ENCODE measurements at places on chromosomes 3 and 15.
A peak's percentile ranks its signal among the peaks of the same experiment; 100 is the strongest.

DNA sequence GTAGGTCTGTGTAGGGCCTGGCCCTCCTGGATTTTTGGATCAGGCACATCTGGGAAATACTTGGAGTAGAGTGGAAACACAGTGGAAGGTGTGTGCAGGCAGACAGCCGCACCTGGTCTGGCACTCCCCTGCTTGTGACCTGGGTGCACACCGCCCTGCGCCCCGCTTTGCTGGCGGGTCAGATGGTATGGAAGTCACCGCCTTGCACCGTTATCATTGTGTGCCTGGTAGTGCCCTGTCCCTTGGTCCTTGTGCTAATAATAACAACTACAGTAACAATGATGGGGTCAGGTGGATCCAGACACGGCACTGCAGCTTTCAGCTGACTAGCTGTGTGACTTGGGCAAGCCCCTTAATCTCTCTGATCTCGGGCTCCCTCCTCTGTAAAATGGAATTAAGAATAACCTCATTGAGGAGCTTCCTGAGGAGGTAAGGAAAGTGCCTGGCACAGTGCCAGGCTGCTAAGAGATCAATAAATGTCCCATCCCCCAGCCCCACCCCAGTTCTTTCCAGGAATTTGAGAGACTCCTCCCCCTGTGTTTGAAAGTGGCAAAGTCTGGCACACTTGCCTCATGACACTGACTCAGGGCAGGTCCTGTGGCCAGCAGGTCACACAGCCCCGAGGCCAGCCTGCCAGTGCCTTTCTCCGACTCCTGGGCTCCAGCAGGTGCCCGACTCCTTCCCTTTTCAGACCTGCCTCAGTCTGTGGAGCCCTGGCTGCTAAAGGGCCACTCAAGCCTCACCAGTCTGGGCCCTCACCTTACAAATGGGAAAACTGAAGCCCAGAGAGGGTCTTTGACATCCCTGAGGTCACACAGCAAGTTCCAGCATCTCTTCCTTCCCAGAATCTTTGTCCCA lies 9.8 kb downstream of the ISG20 start:
- no peak for DNase-seq

DNA sequence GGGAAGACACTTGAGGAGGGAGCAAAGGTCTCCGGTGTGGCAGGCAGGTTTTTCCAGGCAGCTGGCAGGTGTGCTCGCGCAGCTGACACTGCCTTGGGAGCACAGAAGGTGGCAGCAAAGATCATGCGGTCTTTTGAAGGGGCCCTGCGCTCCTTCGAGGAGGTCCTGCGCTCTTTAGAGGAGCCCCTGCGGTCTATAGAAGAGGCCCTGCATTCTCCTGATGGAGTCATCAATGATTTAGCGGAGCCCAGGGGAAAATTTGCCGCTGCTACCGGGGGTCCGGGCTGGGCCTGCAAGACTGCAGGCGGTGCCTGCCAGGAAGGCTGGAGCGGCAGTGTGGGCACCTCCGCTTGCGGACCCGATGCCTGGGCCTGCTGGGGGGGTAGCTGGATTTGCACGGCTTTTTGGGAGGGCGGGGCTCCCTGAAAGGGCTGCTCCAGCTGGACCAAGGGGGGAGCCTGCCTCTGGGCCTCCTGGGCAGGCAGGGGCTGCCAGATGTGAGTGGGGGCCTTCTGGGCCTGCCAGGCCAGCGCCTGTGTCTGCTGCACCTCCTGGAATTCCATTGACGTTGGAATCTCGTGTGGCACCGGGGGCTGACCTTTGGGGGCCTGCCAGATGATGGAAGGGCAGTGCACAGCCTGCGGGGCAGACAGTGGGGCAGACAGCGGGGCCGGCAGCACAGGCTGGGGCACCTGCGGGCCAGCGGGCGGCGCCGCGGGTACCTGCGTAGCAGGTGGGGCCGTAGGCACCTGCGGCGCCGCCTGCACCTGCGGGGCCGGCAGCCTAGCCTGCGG lies 2.1 kb downstream of the MAGEL2 start:
- DNase-seq, result no peak

GRCh38 chr3:101243285-101244211 lies 76.8 kb downstream of the IMPG2 start:
- DNase-seq, result no peak

- DNase-seq, result no peak
These were observed 123.7 kb upstream of the ATP2B2 start for GRCh38 chr3:10628891-10629670.

DNA sequence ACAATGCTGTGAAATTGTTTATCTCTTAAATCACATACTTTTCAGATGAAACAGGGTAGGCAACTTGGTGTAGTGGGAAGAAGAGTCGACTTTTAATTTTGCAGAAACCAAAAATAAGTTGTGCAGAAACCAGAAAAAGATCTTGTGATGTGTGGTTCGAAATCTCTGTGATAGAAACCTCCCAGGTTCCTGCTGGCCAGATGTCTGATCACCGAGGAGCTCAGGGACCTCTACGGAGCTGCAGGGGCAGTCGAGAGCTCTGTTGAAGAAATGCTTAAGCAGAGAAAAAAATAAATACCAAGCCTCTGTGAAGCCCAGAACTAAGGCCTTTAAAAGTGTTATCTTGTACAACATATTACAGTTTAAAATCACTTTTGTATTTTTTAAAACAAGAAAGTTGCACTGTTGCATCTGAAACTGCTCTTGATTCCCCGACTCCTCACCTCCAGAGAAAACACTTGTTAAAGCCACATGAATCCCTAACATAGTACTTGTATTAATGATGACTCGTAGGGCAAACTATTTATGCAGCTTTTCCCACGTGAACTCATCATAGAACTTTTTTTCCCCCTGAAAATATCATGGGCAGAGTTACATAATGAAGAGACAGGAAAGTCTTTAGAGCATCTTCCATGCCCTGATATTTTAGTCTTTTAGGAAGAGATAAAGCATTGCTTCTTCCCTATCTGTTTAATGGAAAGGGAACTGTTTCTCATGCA lies 51.3 kb downstream of the CCK start:
- no peak for DNase-seq

DNA sequence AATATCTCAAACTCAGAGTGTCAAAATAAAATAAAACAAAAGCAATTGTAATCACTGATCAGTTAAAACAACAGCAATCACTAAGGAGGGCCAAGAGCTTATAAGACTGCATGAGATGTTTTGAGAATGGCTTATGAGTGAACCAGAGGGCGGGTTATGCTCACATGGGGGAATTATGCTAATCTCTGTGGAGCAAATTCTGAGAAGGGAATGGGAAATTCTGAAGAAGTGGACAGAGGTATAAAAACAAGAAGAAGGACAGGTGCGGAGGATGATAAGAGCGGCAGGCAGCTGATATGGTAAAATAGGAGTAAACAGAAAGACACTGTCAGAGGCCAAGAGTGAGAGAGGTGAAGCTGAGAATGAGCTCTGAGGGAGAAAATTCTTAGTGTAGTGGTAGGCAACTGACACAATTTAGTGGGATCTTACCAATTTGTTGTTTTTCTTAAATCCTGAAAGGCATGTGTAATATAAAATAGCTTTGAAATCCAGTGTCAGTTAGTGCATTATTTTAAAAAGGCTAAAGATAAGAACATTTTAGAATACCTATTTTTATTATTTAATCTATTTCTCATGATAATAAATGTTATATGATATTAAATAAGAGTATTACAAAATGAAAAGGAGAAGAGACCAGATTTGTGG lies 133.8 kb downstream of the SPATA16 start:
- no peak for DNase-seq

- no peak for DNase-seq
These were observed 36.8 kb upstream of the CTNNB1 start for GRCh38 chr3:41162541-41162940.

DNA sequence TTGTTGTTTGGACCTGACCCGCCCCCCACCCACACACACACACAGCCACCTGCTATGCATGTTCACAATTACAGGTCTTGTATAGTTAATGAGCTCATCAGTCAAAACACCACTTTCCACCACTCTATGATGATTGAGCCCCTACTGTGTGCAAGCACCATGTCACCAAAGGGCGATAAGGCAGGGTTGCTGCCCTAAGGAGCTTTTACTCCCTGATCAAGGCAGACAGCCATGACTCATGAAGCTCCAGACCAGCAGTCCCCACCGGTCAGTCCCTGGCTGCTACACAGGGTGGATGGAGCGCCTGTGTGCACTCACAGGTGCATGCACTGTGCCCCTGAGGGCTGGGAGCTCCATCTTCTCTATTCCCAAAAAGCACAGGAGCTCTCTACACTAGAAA lies 270.6 kb downstream of the CLSTN2 start:
- DNase-seq, result no peak

- DNase-seq, result no peak
These were observed 55.2 kb downstream of the RBPMS2 start for GRCh38 chr15:64720188-64720587.

- no peak for DNase-seq
These were observed 77.2 kb downstream of the MYO1E start for GRCh38 chr15:59295261-59296001.

DNA sequence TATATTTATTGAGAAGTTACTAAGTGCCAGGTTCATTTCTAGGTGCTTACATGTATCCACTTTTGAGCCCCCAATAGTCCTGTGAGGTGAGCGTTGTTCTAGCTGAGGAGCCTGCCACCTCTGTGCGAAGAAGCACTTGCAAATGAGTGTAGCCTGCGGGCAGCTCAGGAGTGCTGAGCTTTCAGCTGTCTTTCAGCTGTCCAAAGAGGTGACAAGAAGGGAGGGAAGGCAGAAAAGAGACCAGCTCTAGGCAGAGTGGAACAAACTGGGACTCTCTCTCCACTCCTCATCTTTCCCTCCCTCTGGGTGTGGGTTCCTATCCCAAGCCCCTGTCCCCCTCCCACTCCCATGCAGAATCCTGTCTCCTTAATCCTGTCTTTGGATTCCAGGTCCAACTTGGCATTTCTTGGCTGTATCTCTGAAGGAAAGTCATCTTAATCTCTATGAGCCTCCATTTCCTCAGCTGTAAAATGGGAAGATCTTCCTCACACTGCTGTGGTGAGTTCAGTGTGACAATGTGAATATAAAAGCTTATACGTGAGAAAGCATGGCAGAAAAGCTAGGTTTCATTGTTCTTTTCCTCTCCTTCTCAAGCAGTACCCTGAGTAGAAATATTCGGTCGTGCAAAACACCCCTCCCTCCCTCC lies 6.7 kb upstream of the SRP14 start:
- no peak for DNase-seq

- peak; percentile 7 for DNase-seq
These were observed 62.9 kb downstream of the FNDC3B start for GRCh38 chr3:172102123-172102882.

DNA sequence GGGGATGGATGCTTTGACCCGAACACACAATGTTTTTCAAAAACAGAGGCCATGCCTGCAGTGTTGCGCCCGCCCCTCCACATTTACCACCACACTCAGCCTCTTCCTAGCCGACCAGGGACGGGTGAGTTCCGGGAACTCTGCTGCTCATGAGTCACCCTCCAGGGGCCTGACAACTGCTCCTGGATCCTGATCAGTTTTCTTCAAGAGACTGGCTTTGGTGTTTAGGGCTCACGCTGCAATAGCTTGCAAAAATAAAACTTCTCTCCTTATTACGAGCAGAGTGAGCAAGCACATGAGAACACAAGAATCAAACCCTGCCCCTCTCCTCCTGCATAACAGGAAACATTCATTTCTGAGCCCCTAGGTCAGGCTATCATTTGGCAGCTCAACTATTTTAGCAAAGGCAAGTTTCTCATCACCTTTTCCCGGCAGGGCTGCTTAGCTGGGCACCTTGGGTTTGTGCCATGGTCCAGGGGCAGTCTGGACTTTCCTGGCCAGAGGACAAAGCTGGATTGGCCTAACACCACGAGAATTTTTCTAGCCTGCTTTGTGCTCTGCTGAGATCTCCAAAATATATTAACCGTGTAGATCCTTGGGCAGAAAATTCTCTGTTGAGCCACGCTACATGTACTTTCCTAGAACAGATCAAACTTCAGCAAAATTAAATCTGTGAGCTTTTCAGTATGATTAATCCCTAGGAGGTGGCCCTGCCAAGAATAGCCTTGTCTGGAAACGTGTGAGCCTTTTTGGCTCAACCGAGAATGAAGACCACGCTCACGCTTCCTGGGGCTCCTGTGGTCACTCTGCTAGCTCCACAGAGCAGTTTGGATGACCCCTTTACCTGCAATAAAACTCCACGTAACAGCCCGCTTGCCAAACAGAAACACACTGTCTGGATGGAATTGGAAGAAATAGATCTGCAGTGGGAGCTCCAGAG lies 52.7 kb upstream of the SPATA12 start:
- no peak for DNase-seq

DNA sequence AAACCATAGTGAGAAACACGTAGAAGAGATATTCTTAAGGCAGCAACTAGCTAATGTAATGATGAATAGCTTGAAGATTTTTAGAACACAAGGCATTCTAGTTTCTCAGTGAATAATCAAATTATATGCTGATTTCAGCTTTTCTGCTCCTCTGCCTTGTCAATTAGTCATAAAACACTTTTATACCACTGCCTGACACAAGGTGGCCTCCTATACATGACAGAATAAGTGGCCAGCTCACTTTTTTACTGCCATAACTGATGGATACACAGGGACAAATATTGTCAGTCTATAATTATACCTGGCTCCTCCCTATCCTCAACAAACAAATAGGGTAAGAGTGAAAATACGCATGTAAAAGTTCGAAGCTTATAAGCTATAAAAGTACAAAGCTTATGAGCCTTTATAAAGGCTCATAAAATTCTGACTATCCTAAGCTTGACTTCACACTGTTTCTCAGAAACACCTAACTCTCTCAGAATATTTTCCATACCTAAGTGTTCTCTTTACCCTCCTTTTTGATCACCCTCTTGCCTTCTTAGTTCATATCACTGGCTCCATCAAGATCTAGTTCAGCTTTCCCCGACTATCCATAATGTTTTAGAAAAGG lies 81.6 kb downstream of the HERC1 start:
- DNase-seq, result no peak

Data from stimulated activated CD4-positive, alpha-beta T cell treated with anti-CD3 and anti-CD28 coated beads, Interleukin-12 subunit alpha, Interleukin-12 subunit beta, amount 100 ng/mL, for 4 hours (primary cell).